ENCODE measurements at places on chromosomes 3 and 15. TPM values are rescaled to one million over a fixed set of nuclear protein-coding genes. Genes with fewer than 3 reads are reported as not detected.

The SAMMSON gene
- not detected for total RNA-seq

The LXN gene
- total RNA-seq: 5.5 TPM

The KNG1 gene
- not detected for total RNA-seq

The PLXND1 gene
- total RNA-seq: 4.2 TPM

The TEX55 gene
- total RNA-seq: not detected

The EPHA6 gene
- not detected for total RNA-seq

The NIPA2 gene
- 65.9 TPM for total RNA-seq

The LMAN1L gene
- total RNA-seq: 0.53 TPM

The CGNL1 gene
- total RNA-seq: not detected

The SLC12A8 gene
- 2.2 TPM for total RNA-seq

The LTK gene
- 1.7 TPM for total RNA-seq

The MME gene
- not detected for total RNA-seq

The SI gene
- not detected for total RNA-seq

The TRPM1 gene
- not detected for total RNA-seq

The HGD gene
- total RNA-seq: 1.8 TPM

The SST gene
- total RNA-seq: not detected

The GHSR gene
- total RNA-seq: not detected

The SLC12A1 gene
- not detected for total RNA-seq

The TGM5 gene
- total RNA-seq: not detected

The ATR gene
- total RNA-seq: 27.3 TPM

The NDUFB4 gene
- 97.1 TPM for total RNA-seq

The NEK10 gene
- total RNA-seq: 0.36 TPM

The ZNF80 gene
- 1.4 TPM for total RNA-seq

The PCBP4 gene
- 27.4 TPM for total RNA-seq

The GOLGA6L10 gene
- total RNA-seq: 2.6 TPM

The PLS1 gene
- 5.3 TPM for total RNA-seq

The CCDC9B gene
- 1.0 TPM for total RNA-seq

The HACD3 gene
- total RNA-seq: 28.3 TPM
